Karpas-422 (cell line): ENCODE measurements at places on chromosomes 16 and 17. TPM values are rescaled to one million over a fixed set of nuclear protein-coding genes. Genes with fewer than 3 reads are reported as not detected.

DNAAF8 gene
- 0.22 and 3.7 TPM in 2 replicates for total RNA-seq

GPR139 gene
- total RNA-seq: not detected in 2 replicates

EEF2K gene
- 12.1 and 16.0 TPM in 2 replicates for total RNA-seq

NXN gene
- 1.1 TPM in 1 of 2 replicates, not detected in the other for total RNA-seq

AIPL1 gene
- not detected in 2 replicates for total RNA-seq

PSMD3 gene
- 87.1 and 126 TPM in 2 replicates for total RNA-seq

TMEM98 gene
- not detected in 2 replicates for total RNA-seq

GPR142 gene
- total RNA-seq: not detected in 2 replicates

IQCK gene
- 1.3 and 4.9 TPM in 2 replicates for total RNA-seq

DNA sequence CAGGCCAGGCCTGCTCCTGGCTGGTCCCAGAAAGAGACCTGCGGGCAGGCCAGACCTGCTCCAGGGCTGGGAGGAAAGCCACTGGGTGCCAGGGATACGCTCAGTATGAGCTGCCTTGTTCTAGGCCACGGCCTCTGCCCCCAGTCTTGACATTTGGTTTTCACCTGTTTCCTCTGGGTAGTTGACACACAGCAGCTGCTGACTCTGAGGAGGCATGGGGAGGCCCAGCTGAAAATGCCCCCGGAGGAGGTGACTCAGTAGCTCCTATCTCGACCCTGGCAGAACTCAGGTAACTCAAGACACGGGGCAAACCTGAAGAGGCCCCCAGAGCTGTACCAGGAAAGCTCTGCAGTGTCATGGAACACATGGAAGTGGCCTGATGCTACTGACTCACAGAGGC, 13.9 kb upstream of the ADGRG1 start:
- no peaks in the 10 kb centered on the region for H3K27me3 ChIP-seq
- no peaks in the 10 kb centered on the region for H3K36me3 ChIP-seq
- no peaks in the 10 kb centered on the region for H3K4me1 ChIP-seq
- H3K27ac ChIP-seq: no peak overlapping the region

- H3K27me3 ChIP-seq: no peaks in the 10 kb centered on the region
- no peaks in the 10 kb centered on the region for H3K4me1 ChIP-seq
- H3K4me3 ChIP-seq: no peak overlapping the region
- H3K27ac ChIP-seq: no peak overlapping the region
- DNase-seq: no peak
Observed at GRCh38 chr16:12674071-12674470, 129.6 kb downstream of the CPPED1 start.

DNA sequence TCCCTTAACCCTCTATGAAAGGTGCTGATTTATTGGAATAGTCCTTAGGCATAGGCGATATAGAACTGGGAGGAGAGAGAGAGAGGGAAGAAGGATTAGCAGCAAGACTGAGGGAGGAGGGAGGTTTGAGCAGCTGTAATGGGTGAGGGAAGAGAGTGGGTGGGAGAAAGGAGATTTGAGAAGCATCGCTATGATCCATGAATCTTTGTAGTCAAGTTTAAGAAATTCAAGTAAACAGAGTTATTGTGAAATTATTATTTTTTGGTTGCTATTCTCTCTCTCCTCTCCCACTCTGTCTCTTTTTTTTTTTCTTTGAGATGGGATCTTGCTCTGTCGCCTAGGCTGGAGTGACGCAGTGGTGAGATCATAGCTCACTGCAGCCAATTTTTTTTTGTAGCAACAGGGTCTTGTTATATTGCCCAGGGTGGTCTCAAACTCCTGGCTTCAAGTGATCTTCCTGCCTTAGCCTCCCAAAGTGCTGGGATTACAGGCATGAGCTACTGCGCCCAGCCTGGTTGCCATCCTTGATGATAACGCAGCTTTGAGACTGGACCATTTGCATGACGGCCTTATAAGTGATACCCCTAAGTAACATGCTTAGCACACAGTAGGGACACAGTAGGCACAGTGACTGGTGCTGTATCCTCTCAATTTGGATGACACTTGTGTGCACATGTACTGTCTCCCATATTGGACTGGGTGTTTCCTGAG, 21.0 kb upstream of the TNS4 start:
- H3K4me1 ChIP-seq: no peaks in the 10 kb centered on the region
- no peak for DNase-seq
- no peak overlapping the region for H3K27ac ChIP-seq
- no peaks in the 10 kb centered on the region for H3K36me3 ChIP-seq
- no peaks in the 10 kb centered on the region for H3K27me3 ChIP-seq

- no peaks in the 10 kb centered on the region for H3K4me1 ChIP-seq
- no peak overlapping the region for H3K4me3 ChIP-seq
- no peaks in the 10 kb centered on the region for H3K36me3 ChIP-seq
Observed at GRCh38 chr16:169014-169413, 3.2 kb downstream of the HBM start.

GRCh38 chr16:50408001-50408561, 39.3 kb upstream of the BRD7 start:
- H3K27me3 ChIP-seq: no peaks in the 10 kb centered on the region
- H3K4me3 ChIP-seq: no peak overlapping the region
- H3K27ac ChIP-seq: no peak overlapping the region
- DNase-seq: no peak
- no peaks in the 10 kb centered on the region for H3K36me3 ChIP-seq

GRCh38 chr17:59838052-59838916, 54.5 kb downstream of the TUBD1 start:
- peaks cover 18% of the 10 kb centered on the region for H3K36me3 ChIP-seq
- peak overlapping the region; percentile 50 for H3K4me3 ChIP-seq
- H3K27ac ChIP-seq: peak overlapping the region; percentile 68
- DNase-seq: peak; percentile 66

- no peak for DNase-seq
- no peak overlapping the region for H3K27ac ChIP-seq
- no peaks in the 10 kb centered on the region for H3K27me3 ChIP-seq
- no peaks in the 10 kb centered on the region for H3K4me1 ChIP-seq
- H3K4me3 ChIP-seq: no peak overlapping the region
Observed at GRCh38 chr16:65781363-65781762, 585.1 kb upstream of the CDH5 start.

DNA sequence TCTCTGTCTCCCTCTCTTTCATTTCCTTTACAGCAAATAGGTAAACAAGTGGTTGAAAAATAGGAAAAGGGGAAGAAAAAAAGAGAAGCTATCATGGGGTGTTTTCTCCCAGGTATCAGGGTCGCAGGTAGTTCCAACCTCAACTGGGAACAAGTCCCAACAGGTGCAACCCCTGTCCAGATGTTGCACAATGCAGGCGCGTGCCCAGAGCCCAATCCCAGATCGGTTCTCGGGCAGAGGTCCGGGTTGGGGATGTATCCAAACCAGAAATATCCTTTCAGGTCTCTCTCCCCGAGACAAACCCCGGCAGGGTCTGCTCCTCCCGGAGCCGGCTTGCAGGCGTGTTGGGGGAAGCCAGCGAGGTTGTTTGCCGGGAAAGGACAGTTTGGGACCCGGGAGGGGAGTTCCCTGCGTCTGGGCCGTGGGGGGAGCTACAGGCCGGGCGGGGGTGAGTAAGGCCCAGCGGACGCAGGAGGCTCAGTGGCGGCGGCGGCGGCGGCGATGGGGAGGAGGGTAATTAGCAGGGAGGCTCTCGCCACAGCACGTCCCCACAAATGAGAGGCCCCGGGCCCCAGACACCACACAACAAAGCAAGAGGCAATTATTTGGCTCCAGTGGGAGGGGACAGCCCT, 21.2 kb upstream of the SP6 start:
- H3K36me3 ChIP-seq: no peaks in the 10 kb centered on the region
- no peaks in the 10 kb centered on the region for H3K27me3 ChIP-seq
- H3K4me3 ChIP-seq: no peak overlapping the region
- DNase-seq: no peak

DNA sequence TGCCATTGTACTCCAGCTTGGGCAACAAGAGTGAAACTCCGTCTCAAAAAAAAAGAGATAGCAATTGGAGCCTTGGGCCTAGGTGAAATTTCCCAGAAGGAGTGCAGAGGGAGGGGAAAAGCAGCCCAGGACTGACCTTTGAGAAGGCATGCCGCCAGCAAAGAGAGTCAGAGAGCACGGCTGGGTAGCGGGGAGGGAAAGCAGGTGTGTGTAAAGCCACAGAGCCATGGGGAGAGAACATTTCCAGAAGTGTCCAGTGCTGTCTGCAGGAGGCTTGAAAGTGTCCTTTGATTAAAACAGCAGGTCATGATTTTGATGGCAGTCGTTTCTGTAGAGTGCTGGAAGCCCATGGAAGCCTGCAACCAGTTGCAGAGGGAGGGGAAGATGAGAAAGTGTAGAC, 8.1 kb downstream of the C16orf54 start:
- no peak overlapping the region for H3K4me3 ChIP-seq
- no peak for DNase-seq
- H3K36me3 ChIP-seq: no peaks in the 10 kb centered on the region
- no peaks in the 10 kb centered on the region for H3K4me1 ChIP-seq

- H3K27ac ChIP-seq: no peak overlapping the region
- H3K27me3 ChIP-seq: no peaks in the 10 kb centered on the region
- H3K4me1 ChIP-seq: no peaks in the 10 kb centered on the region
- no peak overlapping the region for H3K4me3 ChIP-seq
- no peak for DNase-seq
- H3K36me3 ChIP-seq: no peaks in the 10 kb centered on the region
Observed at GRCh38 chr16:26120729-26121128, 429.0 kb downstream of the HS3ST4 start.

- no peak for DNase-seq
- peaks cover 26% of the 10 kb centered on the region for H3K4me1 ChIP-seq
- H3K36me3 ChIP-seq: peaks cover 51% of the 10 kb centered on the region
- H3K4me3 ChIP-seq: no peak overlapping the region
Observed at GRCh38 chr17:37206299-37206698, 169.5 kb upstream of the C17orf78 start.

DNA sequence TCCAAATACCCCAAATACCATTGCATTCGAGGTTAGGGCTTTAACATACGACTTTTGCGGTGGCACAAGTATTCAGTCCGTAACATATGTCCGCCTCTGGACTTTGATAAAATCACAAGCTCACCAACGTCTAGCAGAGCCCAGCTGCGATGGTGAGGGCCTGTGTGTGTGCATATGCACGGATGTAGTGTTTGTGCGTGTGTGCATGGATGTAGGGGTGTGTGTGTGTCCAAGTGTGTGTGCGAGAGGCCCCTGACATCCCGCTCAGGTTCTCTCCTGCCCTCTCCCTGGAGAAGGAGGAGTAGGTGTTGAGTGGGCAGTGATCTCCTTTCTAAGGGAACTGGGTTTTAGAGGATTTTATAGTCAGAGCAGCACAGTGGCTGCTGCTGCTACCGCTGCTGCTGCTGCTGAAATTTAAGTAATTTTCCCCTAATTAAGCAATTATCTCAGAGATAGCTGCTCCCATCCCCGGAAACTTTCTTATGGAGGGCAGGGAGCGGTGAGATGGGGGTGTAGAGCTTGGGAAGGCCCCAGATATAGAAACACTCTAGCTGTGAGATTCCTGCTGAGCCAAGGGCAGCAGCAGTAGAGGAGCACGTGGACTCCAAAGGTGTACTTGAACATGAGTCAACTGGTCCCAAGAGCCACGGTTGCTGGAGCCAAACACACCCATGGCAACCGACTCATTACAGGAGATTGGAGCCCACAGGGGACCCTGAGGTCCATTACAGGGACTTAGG, 121.7 kb upstream of the SDK2 start:
- H3K27me3 ChIP-seq: no peaks in the 10 kb centered on the region
- no peaks in the 10 kb centered on the region for H3K36me3 ChIP-seq
- no peak for DNase-seq
- H3K4me3 ChIP-seq: no peak overlapping the region
- no peaks in the 10 kb centered on the region for H3K4me1 ChIP-seq
- no peak overlapping the region for H3K27ac ChIP-seq

- H3K36me3 ChIP-seq: peaks cover 12% of the 10 kb centered on the region; the same call in 1 of the 2 replicates
- DNase-seq: peak; percentile 95
- H3K4me3 ChIP-seq: peak overlapping the region; percentile 38; the same call in 1 of the 2 replicates
- peak overlapping the region; percentile 97 for H3K27ac ChIP-seq
Observed at GRCh38 chr17:77465358-77466041, 324.7 kb downstream of the SEC14L1 start.

- no peak for DNase-seq
- no peaks in the 10 kb centered on the region for H3K4me1 ChIP-seq
- no peaks in the 10 kb centered on the region for H3K36me3 ChIP-seq
- H3K27me3 ChIP-seq: no peaks in the 10 kb centered on the region
- no peak overlapping the region for H3K27ac ChIP-seq
- H3K4me3 ChIP-seq: no peak overlapping the region
Observed at GRCh38 chr16:10003486-10003885, 178.7 kb downstream of the GRIN2A start.

GRCh38 chr17:62781356-62781755, 26.8 kb downstream of the MARCHF10 start:
- H3K4me3 ChIP-seq: no peak overlapping the region
- DNase-seq: no peak
- no peaks in the 10 kb centered on the region for H3K27me3 ChIP-seq
- H3K27ac ChIP-seq: no peak overlapping the region

DNA sequence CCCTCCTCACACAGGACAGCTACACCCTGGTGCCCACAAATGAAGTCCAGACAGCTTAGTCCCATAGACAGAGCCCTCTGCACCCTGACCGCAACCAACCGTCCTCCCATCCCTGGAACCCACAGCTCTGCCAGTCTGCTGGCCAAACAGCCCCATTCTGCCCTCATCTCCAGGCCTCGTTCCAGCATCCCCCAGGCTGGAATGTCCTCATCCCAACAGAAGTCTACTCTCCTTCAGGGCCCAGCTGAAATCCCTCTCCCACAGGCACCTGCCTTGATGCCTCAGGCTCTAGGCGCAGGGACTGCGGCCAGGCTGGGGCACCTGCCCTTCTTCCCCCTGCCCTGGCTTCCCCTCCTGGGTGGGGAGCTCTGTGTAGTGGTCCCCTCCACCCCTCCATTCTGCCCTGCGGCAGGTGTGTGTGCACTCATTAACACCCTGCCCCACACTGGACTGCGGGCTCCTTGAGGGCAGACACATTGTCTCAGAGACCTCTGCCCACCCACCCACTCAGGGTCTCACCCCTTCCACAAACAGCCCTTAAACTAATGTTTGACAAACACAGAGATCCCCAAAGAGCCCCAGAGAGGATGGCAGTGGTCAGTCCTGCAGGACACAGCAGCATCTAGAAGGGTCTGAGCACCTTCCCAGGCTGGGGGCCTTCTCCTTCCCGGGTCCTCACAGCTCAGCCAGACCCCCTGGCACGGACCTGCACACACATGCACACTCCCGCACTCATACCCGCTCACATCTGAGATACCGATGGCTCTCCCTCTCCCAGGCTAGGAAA, 820 bp downstream of the GRIN2C start:
- no peak overlapping the region for H3K4me3 ChIP-seq
- H3K36me3 ChIP-seq: no peaks in the 10 kb centered on the region
- no peaks in the 10 kb centered on the region for H3K27me3 ChIP-seq

- no peak overlapping the region for H3K4me3 ChIP-seq
- H3K4me1 ChIP-seq: no peaks in the 10 kb centered on the region
- H3K27me3 ChIP-seq: no peaks in the 10 kb centered on the region
- no peaks in the 10 kb centered on the region for H3K36me3 ChIP-seq
Observed at GRCh38 chr17:2253768-2254406, 49.7 kb downstream of the SMG6 start.
